A549 treated with ZK216348 at 1 μM for 4 hours (cell line): ENCODE measurements at places on chromosomes 3 and 15. TPM values are rescaled to one million over a fixed set of nuclear protein-coding genes. Genes with fewer than 3 reads are reported as not detected.

Gene HMCES
- total RNA-seq = 39.4 to 45.5 TPM (median 40.0 TPM) in 5 replicates

Gene P2RY14
- not detected in 5 replicates for total RNA-seq

Gene GOLGA8Q
- total RNA-seq = 0.14 TPM in 1 of 5 replicates, not detected in the others

Gene NR2C2
- 11.6 to 23.7 TPM (median 19.2 TPM) in 5 replicates for total RNA-seq

Gene SLC9A9
- total RNA-seq = 0.11 to 0.39 TPM (median 0.27 TPM) in 4 of 5 replicates, not detected in the other

Gene LRRC34
- not detected in 5 replicates for total RNA-seq

Gene FGF12
- total RNA-seq = 0.40 to 0.99 TPM (median 0.76 TPM) in 5 replicates

Gene EPHA6
- 0.19 TPM in 2 of 5 replicates, not detected in the others for total RNA-seq

Gene BUB1B
- 26.5 to 37.3 TPM (median 28.9 TPM) in 5 replicates for total RNA-seq

Gene LRRIQ4
- total RNA-seq = not detected in 5 replicates
